ENCODE measurements at places on chromosomes 7 and 10.

DNA sequence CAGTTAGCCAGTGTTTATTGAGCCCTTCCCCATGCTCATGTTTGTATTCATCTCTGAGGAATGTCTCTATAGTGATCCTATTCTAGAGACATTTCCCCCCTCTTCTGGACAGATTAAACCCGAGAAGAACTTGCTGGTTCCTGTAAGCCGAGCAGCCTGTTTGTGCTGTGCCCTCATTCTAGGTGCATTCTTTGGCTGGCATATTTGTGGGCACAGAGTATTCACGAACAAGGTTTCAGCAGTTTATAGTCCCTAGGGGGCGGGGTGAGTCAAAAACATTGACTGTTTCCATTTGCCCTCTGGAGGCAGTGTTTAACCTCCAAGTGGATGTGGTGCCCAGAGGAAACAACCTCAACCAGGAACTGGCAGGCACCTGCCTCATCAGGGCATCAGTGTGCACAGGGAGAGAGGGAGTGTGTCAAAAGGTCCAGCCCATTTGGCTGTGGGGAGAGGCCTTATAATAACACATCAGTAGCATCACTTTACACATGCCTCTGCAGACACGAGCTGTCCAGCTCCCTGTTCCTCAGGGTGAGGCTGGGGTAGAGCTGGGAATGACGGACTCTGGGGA lies 273.3 kb upstream of the LRGUK start:
- DNase-seq: peak; percentile 26

GRCh38 chr7:24444666-24445440 lies 128.4 kb upstream of the PALS2 start:
- no peak for DNase-seq

DNA sequence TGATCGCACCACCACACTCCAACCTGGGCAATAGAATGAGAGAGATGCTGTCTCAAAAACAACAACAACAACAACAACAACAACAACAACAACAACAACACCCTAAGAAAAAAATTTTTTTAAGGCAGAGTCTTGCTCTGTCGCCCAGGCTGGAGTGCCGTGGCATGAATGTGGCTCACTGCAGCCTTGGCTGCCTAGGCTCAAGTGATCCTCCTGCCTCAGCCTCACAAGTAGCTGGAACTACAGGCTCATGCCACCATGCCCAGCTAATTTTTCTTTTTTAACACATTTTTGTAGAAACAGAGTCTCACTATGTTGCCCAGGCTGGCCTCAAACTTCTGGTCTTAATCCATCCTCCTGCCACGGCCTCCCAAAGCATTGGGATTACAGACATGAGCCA lies 18.6 kb downstream of the ALDH18A1 start:
- no peak for DNase-seq

- DNase-seq: no peak
Measured at GRCh38 chr10:93070378-93071176, 3.1 kb upstream of the CYP26A1 start.

- peak; percentile 9 for DNase-seq
Measured at GRCh38 chr10:43236176-43236850, 30.6 kb downstream of the RASGEF1A start.

- DNase-seq: no peak
Measured at GRCh38 chr7:4884164-4884563, 648 bp upstream of the RADIL start.

- DNase-seq: no peak
Measured at GRCh38 chr10:93542358-93542791, 24.1 kb upstream of the FFAR4 start.

- no peak for DNase-seq
Measured at GRCh38 chr7:92644406-92645113, 54.4 kb upstream of the FAM133B start.

DNA sequence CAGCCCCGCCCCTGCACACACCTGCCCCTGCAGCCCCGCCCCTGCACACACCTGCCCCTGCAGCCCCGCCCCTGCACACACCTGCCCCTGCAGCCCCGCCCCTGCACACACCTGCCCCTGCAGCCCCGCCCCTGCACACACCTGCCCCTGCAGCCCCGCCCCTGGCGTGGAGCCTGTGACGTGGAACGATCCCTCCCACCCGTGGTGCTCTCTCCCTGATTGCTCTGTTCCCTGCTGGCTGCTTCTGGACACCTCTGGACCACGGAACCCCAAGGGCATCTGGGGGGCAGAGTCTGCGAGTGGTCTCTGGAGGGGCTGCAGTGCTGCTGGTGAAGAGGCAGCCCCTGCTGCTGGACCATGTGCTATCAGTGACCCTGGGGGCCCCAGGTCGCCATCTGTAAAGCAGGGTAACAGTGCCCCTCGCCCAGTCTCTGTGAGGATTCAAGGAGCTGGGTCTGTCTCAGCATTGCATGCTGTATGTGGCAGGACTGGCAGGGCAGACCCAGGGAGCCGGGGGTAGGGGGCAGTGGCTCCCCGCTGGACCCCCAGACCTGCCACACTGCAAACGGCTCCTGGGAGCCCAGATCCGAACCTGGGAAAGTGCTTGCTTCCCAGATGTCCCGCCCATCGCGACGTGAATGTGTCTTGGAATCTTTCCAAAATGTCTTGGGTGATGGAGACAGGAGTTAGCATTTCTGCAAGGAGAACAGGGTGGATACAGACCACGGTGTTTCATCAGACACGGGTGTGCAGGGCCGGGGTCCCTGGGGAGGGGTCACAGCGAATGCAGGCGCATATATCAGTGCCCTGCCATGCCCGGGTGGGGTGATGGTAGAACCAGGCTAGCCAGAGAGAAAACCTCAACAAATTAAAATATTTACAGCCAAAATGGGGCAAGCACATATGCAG lies 27.9 kb upstream of the NKX6-2 start:
- no peak for DNase-seq

- DNase-seq: no peak
Measured at GRCh38 chr7:150332852-150333635, 8.4 kb downstream of the RARRES2 start.

DNA sequence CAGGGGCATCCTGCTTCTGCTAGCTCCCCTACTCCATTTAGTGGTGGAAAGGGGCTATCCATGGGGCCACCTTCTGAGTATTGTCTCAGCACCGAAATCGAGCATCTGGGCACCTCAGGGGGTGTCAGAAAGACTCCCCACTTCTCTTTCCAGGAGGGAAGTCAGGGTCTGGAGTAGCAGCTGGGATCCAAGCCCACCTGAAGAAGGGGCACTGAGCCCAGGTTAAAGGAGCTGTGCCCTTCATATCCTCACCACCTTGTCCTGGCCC lies 2.6 kb downstream of the FLNC start:
- no peak for DNase-seq

- no peak for DNase-seq
Measured at GRCh38 chr10:129742742-129743550, 221.1 kb downstream of the EBF3 start.

DNA sequence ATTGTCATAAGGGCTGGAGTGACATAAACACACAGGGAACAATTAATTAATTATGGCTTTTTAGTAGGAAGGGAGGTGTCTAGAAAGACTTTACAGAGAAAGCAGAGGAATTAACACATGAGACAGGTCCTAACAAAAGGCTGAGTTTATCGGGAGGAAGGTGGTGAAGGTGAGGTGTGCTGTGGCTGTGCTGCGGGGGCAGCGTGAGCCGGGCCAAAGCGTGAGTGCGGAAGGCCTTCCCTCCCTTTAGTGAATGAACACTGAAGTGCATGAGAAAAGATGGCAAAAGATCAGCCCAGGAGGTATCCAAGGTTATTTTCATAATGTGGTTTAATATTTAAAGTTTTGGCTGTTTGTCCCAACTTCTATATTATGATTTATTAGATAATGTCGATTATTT lies 243.4 kb upstream of the PLXNA4 start:
- no peak for DNase-seq

GRCh38 chr7:93178213-93178612 lies 30.0 kb upstream of the SAMD9L start:
- no peak for DNase-seq

DNA sequence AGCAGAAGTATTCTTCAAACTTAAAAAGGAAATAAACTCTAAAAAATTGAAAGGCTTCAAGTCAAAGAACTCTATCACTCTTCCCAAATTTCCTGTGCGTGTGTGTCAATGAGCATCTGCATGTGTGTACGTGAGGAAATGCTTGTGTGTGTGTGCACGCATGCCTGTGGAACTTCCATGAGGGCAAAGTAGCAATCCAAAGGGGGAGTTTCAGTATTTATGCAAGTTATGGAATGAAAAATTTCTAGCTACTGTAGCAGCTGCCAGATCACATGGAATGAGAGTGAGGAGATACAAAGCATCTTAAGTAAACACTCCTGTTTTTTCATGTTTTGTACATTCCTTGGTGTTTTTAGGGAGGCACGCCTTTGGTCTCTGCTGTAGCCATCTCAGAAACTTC lies 152.6 kb downstream of the RAPGEF5 start:
- DNase-seq: no peak

DNA sequence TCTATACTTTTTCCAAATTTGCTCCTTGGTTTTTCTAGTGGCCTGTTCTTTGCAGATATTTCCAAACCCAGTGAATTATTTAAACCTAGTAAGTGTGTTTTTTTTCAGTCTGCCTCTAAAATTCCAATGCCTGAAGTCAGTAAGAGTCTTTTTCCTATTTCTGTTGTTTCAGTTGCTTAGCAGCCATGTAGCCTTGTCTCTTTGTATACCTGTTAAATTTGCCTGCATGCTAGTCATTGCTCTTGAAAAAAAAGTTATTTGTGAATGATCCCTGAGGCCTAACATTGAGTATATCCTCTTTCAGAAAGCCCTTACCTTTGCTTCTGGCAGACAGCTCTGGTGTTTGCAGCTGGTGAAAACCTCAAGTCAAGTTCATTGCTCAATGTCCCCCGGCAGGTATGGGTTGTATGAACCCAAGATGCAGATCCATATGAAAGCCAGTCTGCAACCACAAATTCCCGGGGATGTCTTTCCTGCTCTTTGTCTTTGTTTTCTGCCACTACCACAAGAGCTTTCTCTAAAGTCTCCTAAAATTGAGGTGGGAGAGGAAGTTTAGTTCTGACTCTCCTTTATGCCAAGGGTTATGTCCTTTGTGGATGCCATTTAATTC lies 35.7 kb downstream of the CH25H start:
- no peak for DNase-seq

- no peak for DNase-seq
Measured at GRCh38 chr10:1515780-1516491, 221.4 kb downstream of the ADARB2 start.

DNA sequence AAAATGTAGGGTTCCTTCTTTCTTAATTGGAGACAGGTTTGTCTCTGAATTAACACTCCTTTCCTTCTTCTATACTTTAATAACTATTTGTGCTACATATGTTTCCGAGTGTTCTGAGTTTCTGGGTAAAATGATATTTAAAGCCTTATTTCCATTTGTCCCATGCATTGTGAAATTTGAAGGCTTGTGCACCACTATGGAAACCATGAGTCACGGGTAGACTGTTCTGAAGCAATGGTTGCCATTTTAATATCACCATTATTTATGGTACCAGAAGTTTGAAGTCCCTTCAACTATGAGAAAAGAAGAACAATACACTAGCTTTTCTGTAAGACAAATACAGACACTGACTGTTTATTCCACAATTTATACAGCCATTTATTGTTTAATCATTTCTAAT lies 44.7 kb upstream of the ZEB1 start:
- no peak for DNase-seq

GRCh38 chr10:20257422-20257821 lies 441.2 kb downstream of the PLXDC2 start:
- DNase-seq: no peak

GRCh38 chr10:130364631-130365411 lies 228.6 kb downstream of the GLRX3 start:
- no peak for DNase-seq

GRCh38 chr7:130210181-130210935 lies 2.7 kb downstream of the SSMEM1 start:
- no peak for DNase-seq

- no peak for DNase-seq
Measured at GRCh38 chr10:49539320-49539885, 482 bp upstream of the ERCC6 start.

GRCh38 chr7:11726794-11727155 lies 105.2 kb downstream of the THSD7A start:
- DNase-seq: no peak

DNA sequence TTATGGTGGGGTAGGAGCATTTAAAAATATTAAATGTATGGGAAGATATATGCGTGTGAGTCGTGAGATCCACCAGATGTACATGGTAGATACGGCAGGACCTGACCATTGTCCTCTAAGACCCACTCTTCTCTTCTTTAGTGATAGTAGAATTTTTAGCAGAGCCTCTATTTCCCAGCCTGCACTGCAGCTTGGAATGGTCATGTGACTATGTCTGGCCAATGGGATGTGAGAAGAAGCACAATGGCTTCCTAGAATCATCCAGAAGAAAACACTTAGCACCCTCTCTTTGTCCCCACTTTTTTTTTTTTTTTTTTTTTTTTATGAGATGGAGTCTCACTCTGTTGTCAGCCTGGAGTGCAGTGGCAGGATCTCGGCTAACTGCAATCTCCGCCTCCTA lies 86.6 kb upstream of the CYTH3 start:
- DNase-seq: no peak

GRCh38 chr7:22549667-22550513 lies 49.9 kb upstream of the STEAP1B start:
- DNase-seq: no peak

GRCh38 chr7:139679731-139680594 lies 97.8 kb downstream of the HIPK2 start:
- DNase-seq: no peak

GRCh38 chr7:2596464-2597272 lies 35.1 kb upstream of the TTYH3 start:
- DNase-seq: no peak

DNA sequence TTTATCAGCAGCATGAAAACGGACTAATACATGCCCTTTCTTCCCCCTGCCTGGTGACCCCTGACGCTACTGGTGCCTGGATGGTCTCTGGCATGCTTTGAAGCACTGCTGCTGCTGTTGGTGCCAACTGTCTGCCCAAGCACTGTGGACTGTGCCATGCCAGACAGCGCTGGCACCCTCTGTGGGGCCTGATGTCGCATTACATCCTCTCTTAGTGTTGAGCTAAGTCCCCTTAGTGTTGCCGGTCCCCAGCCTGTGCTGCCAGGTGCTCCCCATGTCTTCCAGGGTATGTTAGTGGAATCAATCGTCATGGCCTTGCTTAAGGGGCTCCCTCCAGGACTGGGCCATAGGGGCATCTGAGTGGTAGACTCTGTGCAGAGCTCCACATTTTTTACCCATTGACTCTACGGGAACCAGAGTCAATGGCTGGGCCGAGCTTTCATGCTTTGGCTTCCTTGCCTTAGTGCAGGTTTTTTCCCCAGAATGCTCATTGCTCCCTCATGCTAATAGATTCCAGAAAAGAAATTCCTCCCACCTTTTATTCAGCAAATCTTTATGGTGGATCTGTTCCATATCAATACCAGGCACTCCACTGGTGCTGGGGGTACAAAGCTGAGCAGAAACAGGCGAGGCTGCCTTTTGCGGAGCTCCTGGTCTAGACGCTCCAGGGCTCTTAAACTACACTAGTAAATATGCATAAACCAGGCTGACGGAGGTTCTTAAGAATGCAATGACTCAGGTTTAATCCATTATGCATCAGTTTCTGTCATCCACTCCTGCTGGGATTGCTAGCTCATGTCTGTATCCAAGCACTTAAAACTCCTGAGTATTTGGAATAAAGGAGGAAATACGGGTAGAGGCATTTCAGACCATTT lies 21.8 kb upstream of the MRC1 start:
- DNase-seq: no peak
